ENCODE measurements at places on chromosomes 4 and X.

GRCh38 chrX:154800478-154801210, 4.6 kb downstream of the MPP1 start:
- no peak for DNase-seq

DNA sequence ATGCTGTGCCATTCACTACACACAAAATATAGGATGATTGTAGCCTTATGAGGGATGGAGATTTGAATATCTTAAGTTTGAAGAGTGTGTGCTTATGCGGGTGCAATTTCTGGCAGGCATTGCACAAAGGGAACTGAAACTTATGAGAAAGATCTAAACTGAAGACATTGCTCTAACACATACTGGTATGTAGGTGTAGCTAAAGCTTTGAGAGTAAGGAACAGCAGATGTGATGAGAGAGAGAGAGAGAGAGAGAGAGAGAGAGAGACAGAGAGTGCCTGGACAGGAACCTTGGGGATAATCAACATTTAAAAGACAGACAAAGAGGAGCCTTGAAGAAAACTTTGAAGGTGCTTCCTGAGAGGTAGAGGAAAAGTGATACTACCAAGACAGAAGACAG, 379.7 kb downstream of the SPRY1 start:
- no peak for DNase-seq

GRCh38 chr4:40157436-40157835, 39.4 kb upstream of the RHOH start:
- no peak for DNase-seq

DNA sequence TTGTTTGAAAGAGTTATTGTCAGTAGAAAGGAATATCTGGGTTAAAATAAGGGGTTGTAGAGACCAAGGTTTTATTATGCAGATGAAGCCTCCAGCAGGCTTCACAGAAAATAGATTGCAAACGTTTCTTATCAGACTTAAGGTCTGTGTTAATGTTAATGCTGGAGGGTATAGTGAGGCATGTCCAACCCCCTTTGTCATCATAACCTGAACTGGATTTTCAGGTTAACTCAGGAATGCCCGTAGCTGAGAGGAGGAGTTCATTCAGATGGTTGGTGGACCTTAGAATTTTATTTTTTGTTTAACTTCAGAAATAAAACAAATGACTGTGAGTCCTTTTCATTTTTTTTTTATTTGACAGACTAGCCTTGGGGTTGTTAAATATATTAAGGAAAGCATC, 354.1 kb downstream of the GPM6A start:
- no peak for DNase-seq

- no peak for DNase-seq
Observed at GRCh38 chr4:181702864-181703495, 540.2 kb upstream of the TENM3 start.
